ENCODE measurements at places on chromosomes 5 and 9.
A peak's percentile ranks its signal among the peaks of the same experiment; 100 is the strongest.

DNA sequence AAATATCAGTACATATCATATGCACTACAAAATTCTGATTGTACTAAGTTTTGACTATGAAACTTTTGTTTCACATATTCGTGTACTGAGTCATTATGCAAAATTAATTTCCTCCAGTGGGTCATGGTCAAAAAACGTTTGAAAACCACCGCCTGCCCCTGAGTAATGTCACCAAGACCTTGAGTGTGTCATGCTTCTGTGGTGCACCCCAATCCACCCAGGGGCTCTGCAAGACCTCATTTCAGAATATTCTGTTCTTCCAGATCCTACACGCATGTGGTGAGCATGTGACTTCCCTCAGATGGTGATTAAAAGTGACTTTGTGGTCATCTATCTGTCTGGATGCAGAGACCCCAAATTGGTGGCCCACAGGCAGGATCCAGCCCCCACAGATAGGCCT lies 31.0 kb downstream of the ABLIM3 start:
- DNase-seq: no peak

GRCh38 chr9:97237951-97238889 lies 69.2 kb upstream of the CCDC180 start:
- peak; percentile 80 for DNase-seq

DNA sequence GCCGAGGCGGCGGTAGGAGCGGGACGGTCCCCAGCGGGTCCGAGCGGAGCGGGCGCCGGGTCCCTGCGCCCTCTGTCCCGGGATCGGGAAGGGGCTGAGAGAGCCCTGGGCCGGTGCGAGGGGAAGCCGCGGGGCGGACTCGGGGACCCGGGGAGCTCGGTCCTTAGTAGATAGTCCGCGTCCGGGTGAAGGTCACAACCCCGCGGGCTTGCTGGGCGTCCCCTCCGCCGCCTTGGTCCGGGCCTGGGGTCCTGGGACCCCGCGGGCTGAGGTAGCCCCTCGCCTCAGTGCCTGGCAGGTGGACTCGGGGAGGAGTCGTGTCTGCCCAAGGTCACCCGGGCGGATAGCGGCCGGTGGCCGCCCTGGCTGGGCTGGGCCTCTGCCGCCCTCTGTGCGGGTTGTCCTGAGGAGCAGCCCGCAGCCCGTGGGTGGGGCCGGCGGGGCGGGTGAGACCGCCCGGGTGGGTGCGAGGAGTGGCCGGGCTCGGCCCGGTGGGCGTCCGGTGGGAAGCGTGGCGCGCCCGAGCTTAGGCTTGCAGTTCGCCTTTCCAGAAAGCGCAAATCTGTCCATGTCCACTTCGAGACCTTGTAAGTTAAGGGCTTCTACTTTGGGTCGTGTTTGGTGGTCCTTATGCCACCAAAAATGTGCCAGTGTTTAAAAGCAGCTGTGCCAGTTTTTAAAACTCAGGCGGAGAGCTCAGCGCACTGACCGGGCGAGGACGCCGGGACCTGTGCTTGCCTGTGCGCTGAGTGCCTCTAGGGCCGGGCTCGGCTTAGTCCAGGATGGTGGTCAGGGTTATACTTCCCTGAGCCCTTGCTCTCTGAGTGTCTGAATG lies 554 bp downstream of the SDHA start:
- DNase-seq: no peak

GRCh38 chr5:142512043-142513042 lies 173.5 kb downstream of the FGF1 start:
- no peak for DNase-seq

GRCh38 chr9:5518937-5519319 lies 8.6 kb downstream of the PDCD1LG2 start:
- DNase-seq: no peak

- DNase-seq: no peak
Measured at GRCh38 chr5:95591490-95591901, 28.4 kb upstream of the GPR150 start.

Measured in NCI-H1105 treated with DMSO at 0.1 percent for 48 hours (cell line).